ENCODE measurements at places on chromosomes 16 and 17. TPM values are rescaled to one million over a fixed set of nuclear protein-coding genes. Genes with fewer than 3 reads are reported as not detected.

The KCNJ2 gene
- 7.5 TPM for total RNA-seq

DNA sequence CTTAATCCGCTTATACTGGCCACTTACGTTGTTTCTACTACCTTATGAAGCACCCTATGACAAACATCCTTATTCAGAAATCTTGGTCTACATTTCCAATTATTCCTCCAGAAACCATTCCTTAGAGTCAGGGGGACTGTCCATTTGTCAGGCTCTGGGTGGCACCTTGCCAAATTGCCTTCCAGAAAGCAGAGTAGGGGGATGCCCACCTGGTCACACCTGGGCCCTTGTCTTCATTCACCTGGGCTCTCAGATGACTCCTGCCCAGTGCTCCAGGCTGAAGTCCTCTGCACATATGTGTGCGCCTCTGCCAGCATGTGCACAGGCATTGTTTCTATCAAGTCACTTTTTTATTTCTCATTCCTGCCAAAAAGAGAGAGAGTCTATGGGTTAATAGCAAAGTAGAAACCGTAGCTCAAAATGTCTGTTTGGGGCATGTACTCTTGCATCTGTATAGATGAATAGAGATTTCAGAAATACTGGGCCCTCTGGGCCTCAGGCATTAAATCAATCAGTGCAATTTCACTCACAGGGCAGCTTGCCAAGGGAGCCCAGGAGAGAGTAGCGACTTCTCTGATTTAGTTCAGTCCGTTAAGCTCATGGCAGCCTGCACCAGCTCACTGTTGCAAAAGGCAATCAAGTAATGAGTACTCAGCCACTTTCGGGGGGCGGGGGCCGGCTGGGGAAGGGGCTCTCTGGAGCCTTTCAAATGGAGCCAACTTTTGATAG is 104.7 kb downstream of the SOCS1 start:
- H3K36me3 ChIP-seq: no peaks in the 10 kb centered on the region
- DNase-seq: no peak
- H3K27me3 ChIP-seq: no peaks in the 10 kb centered on the region

GRCh38 chr17:68319410-68320162 is 28.3 kb downstream of the ARSG start:
- H3K4me1 ChIP-seq: peaks cover 22% of the 10 kb centered on the region
- DNase-seq: no peak
- no peaks in the 10 kb centered on the region for H3K36me3 ChIP-seq
- H3K27ac ChIP-seq: no peak overlapping the region
- H3K4me3 ChIP-seq: no peak overlapping the region

The KRTAP4-4 gene
- total RNA-seq: not detected

The MRPS23 gene
- total RNA-seq: 46.9 TPM

- no peak overlapping the region for H3K4me3 ChIP-seq
- no peaks in the 10 kb centered on the region for H3K27me3 ChIP-seq
- no peaks in the 10 kb centered on the region for H3K36me3 ChIP-seq
- H3K27ac ChIP-seq: no peak overlapping the region
Measured at GRCh38 chr17:3792481-3792880, 8.5 kb downstream of the ITGAE start.

DNA sequence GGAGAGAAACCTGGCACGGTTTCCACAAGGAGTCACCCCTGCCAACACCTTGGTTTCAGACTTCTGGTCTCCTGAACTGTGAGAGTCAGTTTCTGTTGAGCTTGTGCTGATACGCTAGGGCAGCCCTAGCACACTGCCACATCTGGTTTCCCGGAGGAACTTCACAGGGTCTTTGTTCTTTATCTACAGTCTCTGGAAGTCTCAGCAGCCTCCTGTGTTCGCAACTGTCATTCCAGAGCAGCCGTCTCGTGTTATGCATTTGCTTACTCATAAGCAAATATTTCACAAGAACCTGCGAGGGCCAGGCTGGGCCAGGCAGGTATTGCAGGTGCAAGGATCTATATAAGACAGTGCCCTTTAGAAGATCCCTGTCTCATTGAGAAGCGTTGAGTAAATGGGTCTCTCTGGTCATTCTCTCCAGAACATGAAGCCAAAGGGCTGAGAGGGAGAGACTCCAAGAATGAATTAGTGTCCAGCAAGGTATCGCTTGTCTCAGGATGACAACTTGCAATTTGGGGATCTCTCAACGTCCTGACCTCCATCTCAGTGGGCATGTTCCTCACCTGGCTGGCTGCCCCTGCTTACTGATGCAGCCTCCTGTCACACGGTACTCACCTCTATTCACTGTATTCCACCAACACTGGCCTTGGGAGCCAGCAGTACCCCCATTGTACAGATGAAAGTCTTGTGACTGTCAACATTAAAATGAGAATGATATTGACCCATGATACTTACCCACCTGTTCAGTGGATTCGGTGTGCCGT is 141.2 kb downstream of the WWOX start:
- peaks cover 2% of the 10 kb centered on the region for H3K27me3 ChIP-seq
- H3K4me3 ChIP-seq: no peak overlapping the region
- DNase-seq: no peak
- H3K27ac ChIP-seq: peak overlapping the region; percentile 67
- H3K4me1 ChIP-seq: peaks cover 47% of the 10 kb centered on the region

GRCh38 chr17:35293151-35293847 is 50.4 kb downstream of the SLFN5 start:
- peaks cover 21% of the 10 kb centered on the region for H3K27me3 ChIP-seq
- H3K27ac ChIP-seq: no peak overlapping the region

DNA sequence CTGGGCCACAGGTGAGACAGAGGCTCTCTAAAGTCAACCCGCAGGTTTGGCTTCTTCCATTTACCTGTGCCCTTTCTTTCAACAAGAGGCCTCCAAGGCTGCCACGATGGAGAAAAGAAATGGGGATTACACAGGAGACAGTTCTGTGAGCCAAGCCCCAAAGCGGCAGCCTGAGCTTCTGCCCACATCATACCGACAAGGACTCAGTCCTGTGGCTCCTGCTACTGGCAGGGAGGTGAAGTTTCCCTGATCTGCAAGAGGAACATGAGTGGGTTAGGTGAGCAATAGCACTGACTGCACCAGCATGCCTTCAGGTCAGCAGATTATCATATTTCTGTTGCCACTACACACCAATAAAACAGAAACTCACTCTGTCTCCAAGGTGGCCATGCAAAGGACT is 800.0 kb downstream of the KCNJ18 start:
- H3K4me3 ChIP-seq: no peak overlapping the region
- no peak overlapping the region for H3K27ac ChIP-seq
- H3K36me3 ChIP-seq: no peaks in the 10 kb centered on the region
- H3K4me1 ChIP-seq: no peaks in the 10 kb centered on the region
- no peak for DNase-seq

DNA sequence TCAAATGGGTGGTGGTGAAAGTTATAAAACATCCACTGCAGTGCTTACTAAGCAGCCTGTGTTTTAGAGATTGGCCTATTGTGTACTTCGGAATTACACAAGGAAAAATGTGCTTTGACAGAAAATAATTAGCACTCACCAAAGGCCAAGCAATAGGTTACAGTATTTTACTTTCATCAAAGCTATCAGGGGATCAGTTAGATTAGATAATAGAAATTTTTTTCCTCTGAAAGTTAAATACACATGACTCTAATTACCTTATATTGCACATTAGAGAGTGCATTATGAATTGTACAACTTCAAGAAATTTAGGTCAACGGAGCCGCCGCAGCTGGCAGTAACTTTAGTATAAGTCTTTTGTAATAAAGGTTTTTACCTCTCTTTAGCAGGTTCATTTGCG is 232.6 kb downstream of the FTO start:
- H3K4me1 ChIP-seq: peaks cover 32% of the 10 kb centered on the region
- peaks cover 34% of the 10 kb centered on the region for H3K36me3 ChIP-seq
- no peak for DNase-seq
- H3K27me3 ChIP-seq: no peaks in the 10 kb centered on the region

GRCh38 chr17:2396568-2397246 is 4.2 kb downstream of the MNT start:
- no peaks in the 10 kb centered on the region for H3K27me3 ChIP-seq
- peak overlapping the region; percentile 100 for H3K27ac ChIP-seq
- H3K36me3 ChIP-seq: peaks cover 4% of the 10 kb centered on the region
- H3K4me1 ChIP-seq: peaks cover 39% of the 10 kb centered on the region

DNA sequence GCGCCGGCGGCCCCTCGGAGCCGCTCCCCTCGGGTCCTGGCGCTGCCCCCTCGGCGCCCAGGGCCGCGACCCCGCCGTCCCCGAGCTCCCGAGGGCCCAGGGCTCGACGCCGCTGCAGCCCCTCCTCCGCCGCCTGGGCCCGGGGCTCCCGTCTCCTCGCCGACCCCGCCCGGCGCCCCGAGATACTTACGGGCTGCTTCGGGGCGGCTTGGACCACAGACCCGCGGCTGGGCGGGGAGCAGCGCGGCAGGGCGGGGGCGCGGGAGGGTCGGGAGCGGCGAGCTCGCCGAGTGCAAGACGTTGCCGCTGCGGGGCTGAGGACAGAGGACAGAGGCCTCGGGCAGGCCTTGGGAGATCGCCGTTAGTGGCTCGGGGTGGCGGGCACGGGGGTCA is 290 bp downstream of the TOB1 start:
- H3K27ac ChIP-seq: peak overlapping the region; percentile 99
- H3K4me3 ChIP-seq: peak overlapping the region; percentile 96
- H3K4me1 ChIP-seq: peaks cover 40% of the 10 kb centered on the region
- peaks cover 3% of the 10 kb centered on the region for H3K27me3 ChIP-seq

GRCh38 chr17:27952366-27952765 is 59.2 kb upstream of the LYRM9 start:
- H3K27me3 ChIP-seq: no peaks in the 10 kb centered on the region
- no peak overlapping the region for H3K27ac ChIP-seq
- H3K4me1 ChIP-seq: peaks cover 17% of the 10 kb centered on the region
- DNase-seq: no peak
- H3K4me3 ChIP-seq: no peak overlapping the region
- H3K36me3 ChIP-seq: no peaks in the 10 kb centered on the region
